GM13976 (cell line): ENCODE measurements at places on chromosomes 4 and X.

DNA sequence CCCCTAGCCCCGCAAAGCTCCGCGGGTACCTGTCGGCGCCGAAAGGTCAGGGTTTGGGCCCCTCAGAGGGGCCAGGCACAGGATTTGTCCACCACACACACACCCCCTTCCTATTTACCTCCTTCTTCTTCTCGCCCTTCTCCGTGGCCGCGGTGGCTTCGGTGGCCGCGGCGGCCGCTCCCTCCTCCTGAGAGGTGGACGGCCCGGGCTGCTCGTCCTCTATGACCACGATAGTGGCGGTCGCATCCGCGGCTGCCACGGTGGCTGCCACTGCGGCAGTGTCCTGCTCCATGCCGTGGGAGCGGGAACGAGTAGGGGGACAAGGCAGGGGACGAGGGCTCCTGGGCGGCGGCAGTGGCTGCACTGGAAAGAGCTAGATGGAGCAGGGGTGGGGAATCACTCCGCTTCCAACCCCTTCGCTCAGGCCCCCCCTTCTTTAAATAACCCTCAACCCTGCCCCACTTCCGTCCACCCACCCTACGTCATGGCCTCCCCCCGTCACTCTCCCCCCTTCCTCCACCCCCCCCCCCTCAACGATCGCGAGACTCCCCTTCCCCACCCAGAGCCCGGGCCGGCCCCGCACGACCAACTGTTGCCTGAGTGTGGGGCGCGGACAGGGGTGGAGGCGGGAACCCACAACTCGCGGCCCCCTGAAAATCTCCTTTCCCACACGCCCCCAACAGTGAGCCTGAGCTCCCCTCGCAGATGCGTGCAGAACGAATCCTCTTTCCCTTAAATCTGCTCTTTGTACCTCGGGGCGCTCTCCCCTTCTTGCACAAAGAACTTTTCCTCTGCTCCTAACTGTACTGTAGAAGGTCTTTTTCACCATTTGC, at the start of gene SMARCA1:
Gene SMARCA1 (minus strand): TSS at position 412 of the 833 bp plus-strand sequence. CDS start 120 bp downstream, at position 292.
- DNase-seq = peak; percentile 45

DNA sequence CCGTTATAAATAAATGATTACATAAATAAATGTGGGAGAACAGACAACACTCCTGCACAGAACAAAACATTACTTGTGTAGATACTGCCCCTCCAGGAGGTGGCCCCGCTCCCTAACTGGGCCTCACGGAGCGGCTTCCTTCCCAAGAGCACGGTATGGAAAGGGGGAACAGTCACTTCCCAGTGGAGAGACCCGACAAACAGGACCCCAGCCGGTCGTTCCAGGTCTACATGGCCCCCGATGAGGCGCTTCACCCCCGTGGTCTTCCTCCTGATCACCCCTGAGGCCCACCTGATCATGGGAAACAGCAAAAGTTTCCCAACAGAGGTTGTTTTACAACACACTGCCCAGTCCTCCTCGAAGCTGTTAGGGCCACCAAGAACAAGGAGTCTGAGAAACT, 6.6 kb upstream of the SLC6A8 start:
- no peak for DNase-seq

GRCh38 chr4:86279293-86279960, 80.4 kb downstream of the MAPK10 start:
- no peak for DNase-seq

DNA sequence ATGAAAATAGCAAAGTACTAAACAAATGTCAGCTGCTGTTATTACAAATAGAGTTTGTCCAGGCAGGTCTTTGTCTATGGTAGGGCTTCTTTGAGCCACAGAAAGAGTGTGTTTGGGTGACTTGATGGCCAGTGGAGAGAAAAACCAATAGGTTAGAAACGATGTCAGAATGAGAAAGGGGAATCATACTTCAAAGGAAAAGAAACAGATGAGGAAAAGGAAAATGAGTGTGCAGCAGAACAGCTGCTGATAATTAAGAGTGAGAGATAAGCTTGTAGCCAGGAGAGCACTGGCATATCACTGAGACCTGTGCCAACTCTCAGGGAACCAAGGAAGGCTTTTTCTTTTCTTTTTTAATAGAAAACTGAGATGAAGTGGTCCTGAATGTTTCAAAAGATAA, 257.2 kb downstream of the ARHGAP24 start:
- DNase-seq = no peak

DNA sequence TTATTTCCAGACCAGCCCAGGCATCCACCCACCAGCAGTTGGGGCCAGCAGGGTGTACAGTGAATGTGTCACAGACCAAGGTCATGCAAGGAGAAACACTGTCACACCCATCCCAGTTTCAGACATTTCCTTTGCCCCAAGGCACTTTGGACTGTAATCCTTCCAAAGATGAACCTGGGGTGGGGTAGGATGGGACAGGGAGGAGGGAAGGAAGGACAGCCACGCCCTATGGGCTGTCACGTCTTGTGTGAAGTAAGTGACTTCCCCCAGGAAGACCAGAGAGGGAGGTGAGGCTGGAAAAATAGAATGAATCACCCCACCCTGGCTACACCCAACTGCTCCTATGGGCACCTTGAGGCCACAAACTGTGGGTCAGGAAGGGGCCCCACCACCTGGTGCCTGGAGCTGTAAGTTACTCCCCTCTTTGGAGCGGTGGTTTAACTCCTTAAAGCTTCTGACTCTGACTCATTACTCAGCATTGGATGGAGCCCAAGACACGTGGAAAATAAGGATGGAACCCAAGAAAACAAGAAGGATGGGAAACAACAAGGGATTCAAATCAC, 349.9 kb upstream of the KLF3 start:
- DNase-seq = no peak

DNA sequence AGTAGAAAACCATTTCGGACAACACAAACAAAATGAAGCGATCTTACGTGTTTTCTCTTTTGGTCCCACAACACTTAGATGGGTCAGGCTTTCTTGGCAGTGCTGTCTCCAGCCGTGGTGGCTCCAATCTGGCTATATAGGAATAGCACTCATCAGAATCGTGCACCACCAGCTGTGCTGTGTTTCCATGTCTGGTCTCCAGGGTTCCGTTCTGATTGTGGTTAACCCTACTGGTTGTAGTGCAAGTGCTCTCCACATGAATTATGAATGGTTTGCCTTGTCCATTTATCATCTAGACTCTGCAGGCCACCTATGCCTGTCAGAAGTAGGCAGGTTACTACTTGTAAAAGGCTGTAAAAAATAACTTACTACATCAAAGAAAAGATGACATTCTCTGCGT, 536.3 kb downstream of the IQCM start:
- DNase-seq = no peak

- DNase-seq = no peak
These were observed 253.7 kb upstream of the DIAPH2 start for GRCh38 chrX:96430756-96431455.

GRCh38 chr4:83272900-83273299, 11.7 kb downstream of the COQ2 start:
- DNase-seq = peak; percentile 56

DNA sequence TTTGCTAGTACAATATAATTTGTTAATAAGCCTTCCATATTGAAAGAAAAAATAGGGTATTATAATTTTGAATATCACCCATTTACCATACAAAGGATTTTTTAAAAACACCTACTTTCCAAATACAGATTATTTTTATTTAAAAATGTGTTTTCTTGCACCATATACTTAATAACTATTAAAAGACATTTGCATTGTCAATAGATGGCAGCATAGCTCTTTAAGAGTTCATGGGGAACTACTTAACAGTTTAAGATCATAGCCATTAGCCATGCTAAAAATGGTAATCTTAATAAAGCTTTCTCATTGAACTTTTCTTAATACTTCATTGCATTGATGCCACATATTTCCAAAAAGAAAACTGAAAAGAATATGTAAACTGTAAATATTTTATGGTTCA, 1995.9 kb downstream of the C4orf33 start:
- peak; percentile 4 for DNase-seq

- no peak for DNase-seq
These were observed 39.8 kb downstream of the IL15 start for GRCh38 chr4:141676087-141676670.

DNA sequence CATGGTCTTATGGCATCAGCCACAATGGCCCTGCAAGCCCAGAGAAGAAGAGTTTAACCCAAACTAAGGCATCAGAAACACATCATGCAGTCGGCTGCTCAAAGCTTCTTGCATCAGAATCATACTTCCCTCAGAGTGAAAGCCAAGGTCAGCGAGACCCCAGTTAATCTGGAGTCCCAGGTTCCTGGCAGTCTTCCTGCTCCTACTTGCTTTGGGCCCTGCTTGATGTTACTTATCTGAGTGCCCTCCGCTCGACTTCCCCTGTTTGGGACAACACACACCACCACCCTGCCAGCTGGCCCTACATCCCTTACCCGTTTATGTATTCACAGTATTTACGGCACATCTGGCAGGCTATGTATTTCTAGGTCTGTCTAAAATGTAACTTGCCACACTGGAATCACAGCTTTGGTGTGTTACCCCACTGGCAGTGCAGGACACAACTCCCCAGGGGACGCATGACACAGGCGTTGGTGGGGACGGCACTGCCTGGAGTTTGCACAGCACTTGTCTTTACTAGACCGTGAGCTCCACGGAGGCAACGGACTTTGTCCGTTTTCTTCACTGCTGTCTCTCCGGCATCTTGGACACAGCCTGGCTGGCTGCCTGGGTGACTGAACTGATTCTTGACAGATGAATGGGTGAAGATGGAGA, 22.8 kb downstream of the CRMP1 start:
- no peak for DNase-seq

GRCh38 chr4:139083607-139083955, 68.0 kb downstream of the NOCT start:
- DNase-seq = peak; percentile 78
